ENCODE measurements at places on chromosomes 6 and 20.

GRCh38 chr20:50574108-50574507, 63.9 kb downstream of the PTPN1 start:
- no peak for DNase-seq

- DNase-seq = no peak
Measured at GRCh38 chr6:44060612-44061374, 66.5 kb downstream of the MRPL14 start.

- no peak for DNase-seq
Measured at GRCh38 chr20:7406671-7407070, 533.6 kb downstream of the HAO1 start.

- no peak for DNase-seq
Measured at GRCh38 chr6:85672050-85672449, 29.4 kb upstream of the SYNCRIP start.

DNA sequence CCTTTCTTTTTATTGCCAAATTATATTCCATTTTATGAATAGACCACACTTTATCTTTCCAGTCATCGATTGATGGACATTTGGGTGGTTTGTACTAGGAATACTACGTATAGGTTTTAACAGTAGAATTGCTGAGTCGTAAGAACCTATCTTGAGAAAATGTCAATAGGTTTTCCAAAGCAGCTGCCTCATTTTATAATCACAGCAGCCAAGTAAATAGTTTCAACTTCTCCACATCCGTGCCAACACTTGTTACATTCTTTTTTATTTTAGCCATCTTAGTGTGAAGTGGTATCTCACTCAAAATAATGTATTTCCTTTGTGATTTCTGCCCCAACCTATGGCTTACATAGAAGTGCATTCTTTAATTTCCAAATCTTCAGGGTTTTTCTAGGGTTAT, 479.2 kb downstream of the CDH26 start:
- DNase-seq = no peak

- DNase-seq = no peak
Measured at GRCh38 chr6:9295644-9296043, 860.3 kb upstream of the SLC35B3 start.

DNA sequence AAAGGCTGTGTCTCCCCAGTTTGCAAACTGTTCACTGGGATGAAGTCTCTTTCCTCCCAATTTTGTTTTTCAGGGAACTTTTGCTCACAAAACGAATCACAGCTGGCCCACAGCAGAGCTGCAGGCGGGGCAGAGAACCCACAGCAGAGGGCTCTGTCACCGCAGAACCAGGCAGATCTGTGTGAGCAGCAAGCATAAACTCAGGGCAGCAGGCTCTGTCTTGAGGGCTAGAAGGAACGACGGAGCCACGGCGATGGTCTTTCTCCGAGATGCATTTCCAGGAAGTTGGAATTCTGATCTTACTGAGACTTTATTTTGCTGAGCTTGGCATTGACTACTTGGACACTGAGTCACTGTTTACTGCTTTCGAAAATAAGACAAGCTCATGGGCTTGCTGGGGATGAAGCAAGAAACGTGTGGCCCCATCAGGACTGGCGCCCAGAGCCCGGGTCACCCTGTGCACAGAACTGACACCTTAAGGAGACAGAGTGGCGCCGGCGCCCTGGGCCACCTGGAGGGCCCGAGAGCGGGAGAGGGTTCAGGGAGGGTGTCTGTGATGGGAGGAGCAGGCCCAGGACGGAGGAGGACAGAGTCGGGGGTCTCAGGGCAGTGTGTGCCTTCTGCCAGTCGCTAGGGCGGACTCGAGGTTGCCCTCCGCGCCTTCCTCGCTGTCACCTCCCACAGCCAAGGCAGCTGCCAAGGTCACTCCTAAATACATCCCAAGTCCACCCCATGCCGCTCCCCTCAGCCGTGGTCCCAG, 106.3 kb upstream of the NXT1 start:
- DNase-seq = no peak

DNA sequence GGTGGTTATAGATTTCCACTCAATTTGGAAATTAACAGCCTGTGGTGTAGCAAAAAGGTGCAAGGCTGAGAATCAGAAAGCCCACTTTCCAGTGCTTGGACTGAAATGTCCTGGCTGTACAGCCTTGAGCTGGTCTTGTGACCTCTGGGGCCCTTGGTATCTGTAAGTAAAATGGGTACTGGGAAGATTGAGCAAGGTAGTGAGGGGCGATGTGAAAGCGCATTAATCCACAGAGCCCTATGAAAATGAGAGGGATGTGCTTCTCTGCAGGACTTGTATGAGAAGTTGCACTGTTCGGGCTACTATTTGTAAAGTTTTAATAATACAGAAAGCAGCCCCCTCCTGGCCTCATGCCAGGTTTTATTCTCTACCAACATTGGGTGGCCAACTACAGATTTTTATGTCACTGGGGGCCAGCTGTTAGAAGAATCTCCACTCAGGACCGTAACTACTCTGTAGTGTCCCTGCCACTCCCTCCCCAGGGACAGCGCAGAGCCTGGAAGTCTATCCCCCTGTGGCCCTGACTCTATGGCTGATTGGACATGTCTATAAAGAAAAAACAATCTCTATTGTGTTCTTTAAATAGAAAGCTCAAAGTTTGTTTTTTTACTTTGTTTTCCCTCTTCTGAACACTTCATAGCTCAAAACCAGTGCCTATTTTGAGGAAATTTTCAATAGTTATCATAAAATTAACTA, 254.7 kb upstream of the TAB2 start:
- no peak for DNase-seq

DNA sequence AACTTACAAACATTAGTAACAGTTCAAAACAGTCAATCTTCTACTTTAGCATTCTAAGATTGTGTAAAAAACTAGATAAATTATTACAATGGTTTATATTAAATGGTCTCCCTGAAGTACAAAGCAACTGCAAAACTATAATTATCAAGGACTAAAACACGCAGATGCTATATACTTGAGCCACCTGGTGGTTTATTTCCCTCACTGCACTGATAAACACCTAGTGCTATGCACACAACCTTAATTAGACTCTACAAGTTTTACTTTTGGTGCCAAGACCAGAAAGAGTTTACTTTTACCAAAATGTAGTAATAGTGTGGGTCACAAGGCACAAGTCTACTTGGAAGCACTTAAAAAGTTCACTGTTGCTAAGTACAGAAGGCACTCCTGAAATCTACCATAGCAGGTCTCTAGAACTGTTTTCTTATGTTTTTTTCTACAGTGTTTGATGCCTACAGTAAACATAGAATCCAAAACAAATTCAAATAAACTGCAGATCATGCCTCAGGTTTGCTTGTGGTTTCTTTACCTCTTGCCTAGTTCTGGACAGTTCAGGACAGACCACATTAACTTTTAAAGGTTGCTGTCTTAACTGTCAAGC, 49.2 kb downstream of the GMDS start:
- DNase-seq = no peak

DNA sequence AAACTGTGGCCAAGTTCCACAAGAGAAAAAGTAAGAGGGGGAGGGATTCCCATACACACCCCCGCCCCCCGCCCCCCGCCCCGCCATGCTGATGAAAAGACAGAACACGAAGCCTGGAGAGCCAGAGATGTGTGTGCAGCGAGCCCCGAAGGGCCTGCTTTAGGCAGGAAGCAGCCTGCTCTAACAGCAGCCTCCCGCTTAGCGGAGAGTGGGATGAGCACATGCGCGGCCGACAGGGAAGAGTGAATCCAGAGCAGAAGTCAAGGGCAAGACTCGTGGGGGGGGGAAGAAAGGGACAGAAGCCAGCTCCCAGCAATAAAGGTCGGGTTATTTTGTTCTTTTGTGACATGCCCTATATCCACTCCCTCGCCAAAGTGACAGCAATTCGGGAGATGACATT, 67.2 kb upstream of the PTGIS start:
- no peak for DNase-seq

DNA sequence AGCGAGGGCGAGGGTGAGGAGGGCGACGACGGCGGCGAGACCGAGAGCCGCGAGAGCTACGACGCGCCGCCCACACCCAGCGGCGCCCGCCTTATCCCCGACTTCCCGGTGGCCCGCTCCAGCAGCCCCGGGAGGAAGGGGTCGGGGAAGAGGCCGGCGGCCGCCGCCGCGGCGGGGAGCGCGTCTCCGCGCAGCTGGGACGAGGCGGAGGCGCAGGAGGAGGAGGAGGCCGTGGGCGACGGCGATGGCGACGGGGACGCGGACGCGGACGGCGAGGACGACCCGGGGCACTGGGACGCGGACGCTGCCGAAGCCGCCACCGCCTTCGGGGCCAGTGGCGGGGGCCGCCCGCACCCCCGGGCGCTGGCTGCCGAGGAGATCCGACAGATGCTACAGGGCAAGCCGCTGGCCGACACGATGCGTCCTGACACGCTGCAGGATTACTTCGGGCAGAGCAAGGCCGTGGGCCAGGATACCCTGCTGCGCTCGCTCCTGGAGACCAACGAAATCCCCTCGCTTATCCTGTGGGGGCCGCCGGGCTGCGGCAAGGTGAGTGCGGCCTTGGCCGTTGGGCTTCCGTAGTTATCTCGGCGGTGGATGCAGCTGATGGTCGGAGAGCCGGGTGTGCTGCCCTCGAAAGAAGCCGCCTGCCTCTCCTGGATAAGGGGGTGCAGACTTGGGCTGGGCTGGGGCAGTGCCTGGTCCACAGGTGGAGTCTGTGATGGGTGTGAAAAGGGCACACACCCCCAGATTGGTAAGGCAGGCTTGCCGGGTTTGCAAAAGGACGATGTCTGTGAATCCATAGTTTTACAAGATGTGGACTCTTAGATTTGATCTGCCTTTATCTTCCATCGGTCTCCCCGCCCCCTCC, 938 bp downstream of the WRNIP1 start:
- no peak for DNase-seq

GRCh38 chr20:38193586-38194105, 28.6 kb upstream of the TGM2 start:
- DNase-seq = no peak

- no peak for DNase-seq
Measured at GRCh38 chr6:92589996-92590395, 829.4 kb downstream of the EPHA7 start.

GRCh38 chr20:21272279-21272678, 30.9 kb upstream of the XRN2 start:
- no peak for DNase-seq

DNA sequence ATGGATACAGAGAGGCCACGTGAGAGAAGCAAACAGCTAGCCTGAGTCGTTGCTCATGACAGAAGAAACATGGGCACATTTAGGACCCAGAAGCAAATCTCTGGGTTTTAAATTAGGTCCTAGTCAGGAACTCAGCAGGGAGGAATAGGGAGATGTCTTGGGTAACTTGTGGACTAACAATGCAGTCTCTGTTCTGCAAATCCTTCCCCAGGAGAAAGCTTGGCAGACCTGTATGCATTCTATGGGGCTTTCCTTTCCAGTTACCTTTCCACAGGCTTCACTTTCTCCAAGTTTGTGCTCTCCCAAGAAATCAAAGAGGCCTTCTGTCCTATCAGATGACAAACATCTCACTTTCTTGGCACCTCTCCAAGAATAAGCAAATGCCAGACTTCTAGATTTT, 47.2 kb upstream of the PLCB4 start:
- DNase-seq = no peak
